ENCODE measurements at places on chromosomes 3 and 15. TPM values are rescaled to one million over a fixed set of nuclear protein-coding genes. Genes with fewer than 3 reads are reported as not detected.

- DNase-seq: no peak
Observed at GRCh38 chr15:74725845-74726773, 781 bp upstream of the CYP1A1 start.

GRCh38 chr3:167876620-167877281 lies 141.2 kb downstream of the SERPINI1 start:
- DNase-seq: peak; percentile 79

TM4SF4 gene
- total RNA-seq: 1.3 TPM

GRCh38 chr15:86879250-86880229 lies 799.9 kb downstream of the AGBL1 start:
- DNase-seq: no peak

PLIN1 gene
- total RNA-seq: not detected

DNA sequence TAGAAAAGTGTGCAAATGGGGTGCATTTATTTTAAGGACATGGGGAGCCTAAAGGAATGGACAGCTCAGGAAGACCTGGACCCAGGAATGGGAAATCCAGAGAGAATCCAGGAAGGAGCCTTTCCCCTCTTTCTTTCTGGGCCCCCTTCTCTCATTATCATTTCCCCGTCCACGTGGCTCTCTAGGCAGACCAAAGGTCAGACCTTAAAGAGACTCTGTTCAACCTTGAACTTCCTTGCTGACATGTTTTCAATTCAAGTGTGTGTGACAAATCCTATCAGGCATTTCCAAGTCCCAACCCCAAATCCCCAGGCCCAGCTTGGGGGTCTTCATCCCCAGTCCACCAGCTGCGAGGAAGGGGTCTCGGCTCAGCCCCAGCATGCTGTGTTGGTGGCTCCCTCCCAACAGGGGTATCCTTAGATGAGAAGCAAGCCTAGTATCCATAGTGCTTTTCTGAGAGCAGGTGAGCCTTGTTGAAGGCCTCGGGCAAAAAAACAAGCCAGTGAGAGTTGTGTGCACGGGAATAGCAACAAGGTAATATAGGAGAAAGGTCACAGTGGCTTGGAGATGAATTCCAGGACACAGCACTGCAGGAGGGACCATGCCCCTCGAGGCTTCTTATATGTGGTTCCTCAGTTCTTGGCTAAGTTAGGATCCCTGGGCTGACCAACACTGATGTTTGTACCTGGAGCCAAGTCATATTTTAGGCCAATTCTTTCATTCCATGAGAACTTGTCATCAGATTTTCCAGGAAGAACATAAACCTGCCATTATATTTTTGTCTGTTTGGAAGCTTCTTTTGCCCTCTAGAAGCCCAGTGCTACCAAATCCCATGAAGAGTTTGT lies 130.0 kb downstream of the ASB7 start:
- DNase-seq: peak; percentile 32
